ENCODE measurements at places on chromosomes 1 and 21. TPM values are rescaled to one million over a fixed set of nuclear protein-coding genes. Genes with fewer than 3 reads are reported as not detected.

OR10J1 gene
- not detected for total RNA-seq

DNA sequence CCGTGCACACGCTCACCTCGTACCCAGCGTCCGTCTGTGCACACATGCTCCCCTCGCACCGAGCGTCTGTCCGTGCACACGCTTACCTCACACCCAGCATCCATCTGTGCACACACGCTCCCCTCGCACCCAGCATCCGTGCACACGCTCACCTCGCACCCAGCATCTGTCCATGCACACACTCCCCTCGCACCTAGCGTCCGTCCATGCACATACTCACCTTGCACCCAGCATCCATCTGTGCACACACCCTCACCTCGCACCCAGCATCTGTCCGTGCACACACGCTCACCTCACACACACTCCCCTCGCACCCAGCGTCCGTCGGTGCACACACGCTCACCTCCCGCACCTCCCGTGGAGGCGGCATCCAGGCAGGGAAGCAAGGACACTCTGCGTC is 24.4 kb upstream of the COL18A1 start:
- DNase-seq = no peak

DNA sequence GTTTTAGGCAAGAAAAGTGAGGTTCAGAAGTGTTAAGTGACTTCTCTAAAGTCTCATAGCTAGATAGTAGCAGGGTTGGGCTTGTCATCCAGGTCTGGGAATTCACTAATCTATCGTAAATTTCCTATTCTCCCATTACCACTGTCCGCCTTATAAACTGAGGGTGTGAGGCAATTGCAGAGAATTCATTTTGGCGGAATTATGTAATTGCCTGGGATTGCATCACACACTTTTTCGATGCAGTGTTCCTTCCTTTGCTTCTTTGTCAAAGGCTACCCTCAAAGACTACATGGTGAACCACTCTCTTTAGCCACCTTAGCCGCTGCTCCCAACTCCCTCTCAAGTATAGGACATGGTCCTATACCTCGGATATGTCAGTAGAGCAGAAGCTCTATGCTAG is 19.1 kb downstream of the SELP start:
- no peak for DNase-seq

DNA sequence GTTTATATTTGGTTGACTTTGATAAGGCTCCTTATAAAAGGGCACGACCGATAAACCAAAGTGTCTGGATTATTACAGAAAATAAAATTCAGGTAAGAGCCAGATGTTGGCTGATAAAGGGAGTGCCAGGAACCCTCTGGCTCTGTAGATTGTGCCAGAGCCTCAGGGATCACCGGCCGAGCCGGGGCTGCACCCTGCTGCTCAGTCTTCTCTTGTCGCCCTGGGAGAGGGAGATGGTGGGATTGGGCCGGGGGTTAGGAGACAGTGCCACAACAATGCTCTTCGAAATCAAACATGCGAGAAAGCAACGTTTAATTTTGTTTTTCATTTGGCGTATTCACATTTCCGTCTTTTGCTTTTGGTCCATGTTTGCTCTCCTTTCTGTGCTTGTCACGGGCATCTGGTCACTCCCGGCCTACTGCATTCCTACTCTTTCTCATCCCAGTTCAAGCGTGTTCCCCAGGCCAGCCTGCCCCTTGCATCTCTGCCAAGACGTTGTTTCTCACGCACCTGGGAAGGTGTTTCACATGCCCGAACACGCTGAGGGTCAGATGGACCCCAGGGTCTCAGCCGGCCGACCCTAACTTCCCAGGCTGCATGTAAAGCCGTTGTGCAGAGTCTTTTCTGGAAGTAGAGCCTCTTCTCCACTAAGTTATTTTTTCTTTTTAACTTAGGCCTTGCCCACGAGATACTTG is 18.8 kb upstream of the C2CD2 start:
- DNase-seq = no peak

GRCh38 chr1:160030657-160031364 is 979 bp downstream of the PIGM start:
- DNase-seq = no peak

DNA sequence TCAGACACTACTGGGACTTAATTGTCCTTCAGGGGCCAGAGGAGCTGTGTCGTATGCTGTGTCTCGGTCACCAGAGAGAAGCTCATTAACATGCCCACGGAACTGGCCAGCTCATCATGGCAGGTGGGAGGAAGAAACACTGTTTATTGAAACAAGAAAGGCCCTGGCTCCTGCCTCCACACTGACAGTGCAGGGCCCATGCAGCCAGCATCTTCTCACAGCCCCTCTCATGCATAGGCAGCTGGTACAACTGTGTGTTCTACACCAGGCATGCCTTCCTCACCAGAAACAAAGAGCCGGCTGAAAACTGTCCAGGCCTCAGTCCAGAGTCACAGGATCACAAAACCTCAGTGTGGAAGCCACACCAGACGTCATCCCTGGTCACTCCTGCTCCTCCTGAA is 106.0 kb downstream of the UBE2U start:
- DNase-seq = no peak

LRRIQ3 gene
- total RNA-seq = 1.6 TPM

DNA sequence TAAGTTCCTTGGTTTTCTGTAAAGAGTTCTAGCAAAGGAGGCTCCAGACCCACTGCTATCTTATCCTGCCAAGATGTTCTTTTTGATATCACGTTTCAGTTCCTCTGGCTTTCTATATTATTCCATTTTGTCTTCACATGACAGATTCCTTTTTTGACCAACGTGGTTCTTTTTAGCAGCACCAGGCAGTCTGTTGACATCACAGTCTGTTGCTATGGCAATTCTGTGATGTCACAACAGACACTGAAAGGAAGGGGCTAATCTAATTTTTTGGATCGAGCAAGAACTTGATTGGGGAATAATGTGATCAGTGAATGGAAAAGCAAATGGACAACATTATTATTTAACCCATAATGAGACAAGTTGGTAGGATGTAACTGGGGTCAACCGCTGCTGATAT is 64.5 kb upstream of the GOLT1A start:
- DNase-seq = no peak

SLAMF6 gene
- 55.2 TPM for total RNA-seq

GRCh38 chr1:17932164-17932563 is 175.4 kb upstream of the IGSF21 start:
- DNase-seq = no peak

CRYBG2 gene
- 1.0 TPM for total RNA-seq

LRRC41 gene
- total RNA-seq = 29.2 TPM

DNA sequence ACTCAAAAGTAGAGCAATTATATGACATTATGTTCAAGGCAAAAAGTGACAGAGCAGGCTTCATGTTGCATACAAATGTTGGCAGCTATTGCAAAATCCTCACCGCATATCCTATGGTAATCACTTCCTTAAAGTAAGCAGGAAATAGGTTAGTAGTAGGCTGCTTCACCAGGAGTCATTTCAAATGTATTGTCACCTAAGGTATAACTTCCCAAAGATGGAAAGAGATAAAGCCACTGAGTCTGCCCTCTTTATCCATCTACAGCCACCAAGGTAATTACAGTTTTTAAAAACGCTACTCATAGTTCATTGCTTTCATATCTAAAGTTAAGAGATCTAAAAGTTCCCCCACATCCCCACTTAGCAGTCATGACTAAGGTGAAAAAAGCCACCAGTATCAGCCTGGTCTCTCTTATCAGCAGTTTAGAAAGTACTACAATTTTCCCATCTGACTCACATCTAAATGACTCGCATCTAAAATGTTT is 31.6 kb upstream of the UBE2U start:
- no peak for DNase-seq

DNA sequence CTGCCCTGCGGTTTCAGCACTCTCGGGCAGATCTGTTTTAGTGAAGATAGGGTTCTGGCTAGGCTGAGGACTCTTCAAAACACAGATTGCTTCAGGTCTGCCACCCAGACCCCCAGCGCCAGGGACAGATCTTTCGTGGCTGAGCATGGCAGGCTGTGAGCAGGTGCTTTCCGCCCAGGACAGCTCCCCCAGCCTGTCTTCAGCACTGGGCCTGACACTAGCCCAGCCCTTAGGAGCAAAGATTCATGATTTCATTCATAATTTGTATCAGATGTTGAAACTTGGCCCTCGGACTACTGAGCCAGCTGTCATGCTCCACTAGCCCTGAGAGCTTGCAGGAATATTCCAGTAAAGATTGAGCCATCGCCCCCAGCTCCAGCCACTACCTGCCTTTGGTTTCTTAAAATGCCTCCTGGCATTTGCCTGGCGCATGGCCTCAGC is 5.9 kb downstream of the ADPRS start:
- no peak for DNase-seq

DNA sequence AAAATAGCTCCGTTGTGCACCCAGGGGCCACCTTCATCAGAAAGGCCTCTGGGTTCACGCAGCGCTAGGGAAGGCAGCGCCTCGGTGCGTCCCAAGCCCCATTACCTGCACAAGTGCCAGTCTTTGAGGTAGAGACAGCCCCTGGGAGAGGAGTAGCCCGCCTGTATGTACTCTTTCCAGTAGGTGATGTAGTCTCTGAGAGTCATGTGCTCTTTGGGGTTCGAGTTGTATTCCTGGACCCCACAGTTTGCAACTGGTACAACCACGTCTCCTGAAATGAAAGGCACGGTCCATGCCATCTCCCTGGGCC is 601 bp downstream of the JMJD4 start:
- DNase-seq = no peak

GRCh38 chr1:205324781-205325180 is 3.2 kb upstream of the NUAK2 start:
- DNase-seq = no peak

DNA sequence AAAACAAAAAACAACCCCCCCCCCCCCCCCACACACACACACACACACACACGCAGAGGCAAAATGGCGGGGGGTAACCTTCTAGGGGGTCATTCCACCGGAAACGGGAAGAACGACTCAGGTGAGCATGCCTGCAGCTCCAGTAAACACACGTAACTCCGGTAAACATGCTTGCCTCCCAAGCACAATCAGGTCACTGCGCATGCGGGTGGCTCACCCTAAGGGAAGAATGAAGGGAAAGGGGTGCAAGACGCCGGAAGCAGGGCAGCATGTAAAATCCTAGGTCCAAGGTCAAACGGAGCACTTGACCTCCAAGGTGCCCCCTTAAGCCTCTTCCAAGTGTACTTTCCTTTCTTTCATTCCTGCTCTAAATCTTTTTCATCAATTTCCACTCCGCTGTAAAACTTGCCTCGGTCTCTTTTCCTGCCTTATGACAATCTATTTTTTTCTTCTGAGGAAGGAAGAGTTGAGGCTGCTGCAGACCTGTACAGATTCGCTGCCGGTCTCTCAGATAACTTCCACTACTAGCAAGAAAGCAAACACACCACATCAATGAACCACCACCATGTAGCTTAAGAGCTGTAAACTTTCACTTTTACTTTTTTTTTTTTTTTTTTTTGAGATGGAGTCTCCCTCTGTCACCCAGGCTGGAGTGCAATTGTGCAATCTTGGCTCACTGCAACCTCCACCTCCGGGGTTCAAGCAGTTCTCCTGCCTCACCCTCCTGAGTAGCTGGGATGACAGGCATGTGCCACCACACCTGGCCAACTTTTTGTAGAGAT is 21.0 kb upstream of the CBR3 start:
- peak; percentile 68 for DNase-seq

DNA sequence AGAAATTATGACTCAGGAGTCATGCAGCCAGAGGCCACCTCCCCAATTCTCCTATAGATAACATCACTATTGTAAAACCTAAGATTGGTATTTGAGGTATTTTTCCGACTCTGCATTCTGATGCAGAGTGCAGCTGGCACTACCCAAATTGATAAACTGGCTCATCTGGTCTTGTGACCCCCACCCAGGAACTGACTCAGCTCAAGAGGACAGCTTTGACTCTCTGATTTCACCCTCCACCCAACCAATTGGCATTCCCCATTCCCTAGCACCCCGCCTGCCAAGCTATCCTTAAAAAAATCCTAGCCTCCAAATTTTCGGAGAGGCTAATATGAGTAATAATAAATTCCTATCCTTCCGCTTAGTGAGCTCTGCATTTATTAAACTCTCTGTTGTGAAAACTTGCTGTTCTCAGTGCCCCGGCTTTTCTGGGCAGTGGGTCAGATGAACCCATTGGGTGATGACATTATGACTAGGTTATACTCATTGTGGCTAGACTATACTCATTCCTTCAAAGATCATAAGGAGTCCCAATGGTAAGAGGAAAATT is 39.4 kb upstream of the EPS15 start:
- DNase-seq = no peak

DNA sequence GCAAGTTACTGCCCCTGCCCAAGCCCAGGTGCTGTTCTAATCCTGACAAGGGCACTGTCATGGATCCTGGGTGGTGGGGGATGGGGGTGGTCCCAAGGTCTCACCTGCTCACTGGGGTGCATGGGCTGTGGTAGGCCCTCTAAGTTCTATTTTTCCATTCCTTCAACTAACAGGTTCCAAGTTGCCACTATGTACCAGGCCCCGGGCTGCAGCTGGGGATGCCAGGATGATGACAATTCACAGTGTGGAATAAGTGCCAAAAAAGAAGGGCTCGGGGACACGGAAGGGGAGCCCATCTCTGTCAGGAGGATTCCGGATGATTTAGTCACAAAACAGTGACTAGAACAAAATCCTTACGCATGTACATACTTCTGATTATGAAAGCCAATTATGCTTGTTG is 76.0 kb downstream of the STUM start:
- no peak for DNase-seq

- no peak for DNase-seq
Observed at GRCh38 chr1:211641044-211641800, 34.2 kb downstream of the NEK2 start.

- no peak for DNase-seq
Observed at GRCh38 chr1:161772397-161772796, 6.3 kb downstream of the ATF6 start.

DNA sequence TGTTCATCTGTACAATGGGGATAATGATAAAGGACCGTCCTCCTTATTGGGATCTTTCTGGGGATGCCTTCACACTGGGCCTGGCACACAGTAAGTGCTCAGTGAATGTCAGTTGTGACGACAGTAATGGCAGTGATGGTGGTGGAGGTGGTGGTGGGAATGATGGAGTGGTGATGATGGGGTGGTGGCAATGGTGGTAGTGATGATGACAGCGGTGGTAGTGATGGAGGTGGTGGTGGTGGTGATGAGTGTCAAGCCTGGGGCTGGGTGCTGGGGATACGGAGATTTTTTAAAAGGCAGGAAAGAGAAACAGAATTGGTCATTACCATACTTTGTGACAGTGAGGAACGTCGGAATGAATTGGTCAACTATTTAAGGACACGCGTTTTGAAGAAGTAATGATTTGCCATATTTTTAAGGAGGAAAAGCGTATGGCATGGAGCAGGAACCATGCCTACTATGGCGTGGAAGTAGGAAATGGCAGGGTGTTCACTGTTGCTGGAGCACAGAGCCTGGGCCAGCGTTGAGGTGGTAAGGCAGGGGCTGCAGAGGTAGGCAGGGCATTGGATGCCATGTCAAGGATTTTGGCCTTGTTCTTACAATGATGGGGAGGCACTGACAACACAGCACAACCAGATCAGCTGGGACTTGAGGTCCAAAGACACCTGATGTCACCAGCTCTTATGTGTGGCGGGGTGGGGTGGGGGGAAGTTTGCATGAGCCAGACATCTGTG is 128.7 kb downstream of the ACTL8 start:
- DNase-seq = no peak

DNA sequence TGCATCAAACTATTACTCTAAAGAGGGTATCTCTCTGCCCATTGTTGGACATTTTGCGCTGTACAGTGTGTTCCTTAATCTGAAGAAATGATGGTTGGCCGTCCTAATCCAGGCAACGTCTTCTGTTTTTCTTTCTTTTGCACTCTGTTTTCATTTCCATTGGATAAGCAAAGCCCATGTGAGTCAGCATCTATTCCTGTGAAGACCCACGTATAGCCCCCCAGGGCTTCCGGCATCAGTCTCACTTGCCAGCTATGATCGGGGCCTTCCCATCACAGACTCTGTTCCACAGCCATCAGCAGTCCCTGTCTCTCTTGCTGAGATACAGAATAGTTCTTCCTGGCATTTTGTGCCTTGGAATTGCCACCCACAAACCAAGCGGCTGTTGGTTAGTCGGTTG is 29.2 kb upstream of the BRDT start:
- DNase-seq = no peak
